ENCODE measurements at places on chromosomes 4 and X.

DNA sequence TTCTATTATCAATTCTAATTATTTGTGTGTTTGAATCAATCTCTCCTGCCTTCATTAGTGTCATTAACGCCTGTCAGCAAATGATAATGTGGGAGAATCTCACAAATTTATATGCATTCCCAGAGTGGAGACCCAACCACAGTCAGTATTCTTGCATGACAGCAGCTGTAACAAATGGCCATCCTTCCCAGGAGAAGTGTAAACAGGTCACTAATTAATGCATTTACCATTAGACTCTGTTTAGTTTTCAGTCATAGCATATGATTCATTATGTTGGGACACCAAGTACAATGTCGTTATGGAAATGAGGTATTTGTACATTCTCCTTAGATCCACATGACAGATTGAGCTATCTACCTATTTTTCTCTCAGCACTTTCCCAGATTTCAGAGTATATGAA, 50.5 kb downstream of the CT47B1 start:
- no peak for DNase-seq

- DNase-seq: peak; percentile 75
These were observed 2521.4 kb downstream of the ARAP2 start for GRCh38 chr4:33722800-33723516.

GRCh38 chr4:3766036-3766784, at the start of gene ADRA2C:
Gene ADRA2C, plus strand, starts transcription at chr4:3766385. Its CDS starts 222 bp downstream, at chr4:3766607.
- peak; percentile 15 for DNase-seq

DNA sequence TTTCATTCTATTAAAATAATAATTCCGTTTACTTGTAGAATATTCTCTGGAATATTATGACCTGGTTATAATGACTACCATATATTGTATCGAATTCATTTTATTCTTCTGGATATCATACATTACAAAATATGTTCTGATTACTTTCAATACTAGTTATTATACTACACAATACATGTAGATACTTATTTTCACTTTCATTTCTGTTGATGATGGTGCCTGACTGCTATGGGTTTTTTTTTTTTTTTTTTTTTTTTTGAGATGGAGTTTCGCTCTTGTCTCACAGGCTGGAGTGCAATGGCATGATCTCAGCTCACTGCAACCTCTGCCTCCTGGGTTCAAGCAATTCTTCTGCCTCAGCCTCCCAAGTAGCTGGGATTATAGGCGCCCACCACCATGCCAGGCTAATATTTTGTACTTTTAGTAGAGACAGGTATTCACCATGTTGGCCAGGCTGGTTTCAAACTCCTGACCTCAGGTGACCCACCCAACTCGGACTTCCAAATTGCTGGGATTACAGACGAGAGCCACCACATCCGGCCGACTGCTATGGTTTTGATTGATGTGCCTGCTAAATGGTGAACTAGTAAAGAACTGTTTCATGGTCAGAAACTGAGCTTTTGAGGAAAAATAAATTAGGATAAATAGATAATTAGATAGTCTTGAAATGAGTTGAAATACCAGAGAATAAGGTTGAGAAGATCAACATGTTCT, 39.5 kb downstream of the PCDH10 start:
- no peak for DNase-seq

- no peak for DNase-seq
These were observed 58.7 kb upstream of the KDR start for GRCh38 chr4:55183926-55184599.
